ENCODE measurements at places on chromosomes 4 and X. TPM values are rescaled to one million over a fixed set of nuclear protein-coding genes. Genes with fewer than 3 reads are reported as not detected.
A peak's percentile ranks its signal among the peaks of the same experiment; 100 is the strongest.

DNA sequence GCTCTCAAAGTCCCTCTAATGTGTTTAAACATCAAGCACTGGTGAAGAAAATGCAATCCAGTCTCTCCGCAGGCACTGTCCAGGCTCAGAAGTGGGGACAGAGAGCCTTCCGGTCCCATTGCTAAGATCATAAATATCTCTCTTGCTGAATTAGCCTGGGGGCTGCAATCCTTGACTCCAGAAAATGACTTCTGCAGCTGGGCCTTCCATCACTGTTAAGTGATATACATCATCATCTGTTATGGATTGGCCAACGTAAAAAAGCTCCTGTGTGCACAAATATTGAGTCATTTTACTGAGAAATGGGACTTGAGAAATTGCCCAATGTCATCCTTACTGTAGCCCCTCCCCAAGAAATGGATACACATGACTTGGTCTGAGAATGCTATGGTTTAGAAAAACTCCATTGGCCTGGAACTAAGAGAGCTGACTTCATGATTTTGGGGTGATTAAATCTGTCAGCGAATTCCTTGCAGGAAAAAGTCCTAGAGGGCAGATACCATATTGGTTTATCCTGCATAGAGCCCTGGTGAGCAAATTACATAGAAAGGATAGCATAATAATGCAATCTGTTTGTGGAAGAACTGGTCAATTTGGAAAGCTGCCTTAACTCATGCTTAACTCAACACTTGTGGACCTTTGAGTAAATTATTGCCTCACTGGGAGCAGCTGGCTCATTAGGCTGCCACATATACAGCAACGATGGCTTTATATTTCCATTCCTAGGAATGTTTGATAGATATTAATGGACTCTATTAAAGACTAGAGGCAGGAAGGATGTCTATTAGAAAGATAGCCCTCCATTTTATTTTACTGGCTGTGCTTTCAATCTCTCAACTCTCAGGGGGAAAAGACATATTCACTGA, 346.1 kb downstream of the GBA3 start:
- no peak for DNase-seq
- H3K27me3 ChIP-seq: no peaks in the 10 kb centered on the region
- H3K4me1 ChIP-seq: no peaks in the 10 kb centered on the region
- H3K36me3 ChIP-seq: no peaks in the 10 kb centered on the region

PAPSS1 gene
- 50.7 TPM for total RNA-seq

PALLD gene
- total RNA-seq: 94.7 TPM

- peaks cover 33% of the 10 kb centered on the region for H3K4me1 ChIP-seq
- H3K27ac ChIP-seq: no peak overlapping the region
- no peak for DNase-seq
Measured at GRCh38 chr4:94534401-94535312, 82.9 kb downstream of the PDLIM5 start.

GNRHR gene
- not detected for total RNA-seq

DNA sequence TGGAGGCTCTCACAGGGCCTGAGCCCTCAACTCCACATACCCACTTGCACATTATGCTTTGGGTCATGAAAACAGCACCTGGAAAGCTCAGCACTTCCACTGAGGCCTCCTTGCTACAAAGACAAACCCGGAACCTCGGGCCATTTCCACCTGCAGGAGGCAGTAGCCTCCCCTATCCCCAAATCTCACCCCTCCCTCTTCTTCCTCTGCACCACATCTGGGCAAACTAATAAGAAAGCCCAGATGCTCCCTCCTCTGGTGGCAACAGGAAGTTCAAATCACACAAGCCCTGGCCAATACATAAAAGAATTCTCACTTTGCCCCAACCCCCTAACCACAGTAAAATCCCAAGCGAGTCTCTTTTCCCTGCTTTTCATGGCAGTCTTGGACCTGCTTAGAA, 136.4 kb downstream of the MAPK10 start:
- H3K27me3 ChIP-seq: no peaks in the 10 kb centered on the region
- no peak for DNase-seq
- no peak overlapping the region for H3K27ac ChIP-seq
- H3K36me3 ChIP-seq: no peaks in the 10 kb centered on the region

DNA sequence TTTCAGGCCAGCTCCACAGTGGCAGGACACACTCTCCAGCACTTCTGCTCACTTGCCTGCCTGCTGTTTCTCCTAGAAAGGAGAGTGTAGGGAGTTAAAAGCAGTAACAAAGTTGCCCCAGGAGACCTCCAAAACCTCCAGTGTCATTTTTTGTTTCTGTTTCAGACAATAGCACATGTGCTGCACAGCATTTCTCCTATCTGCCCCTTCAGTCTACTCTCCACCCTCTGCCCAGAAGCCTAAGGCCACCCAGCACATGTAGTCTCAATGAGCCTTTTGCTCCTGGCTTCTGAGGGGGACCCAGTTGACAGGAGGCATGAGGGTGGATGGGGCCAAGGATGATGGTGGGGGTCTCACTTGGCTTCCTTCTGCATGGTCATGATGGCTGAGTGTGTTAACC, 329.6 kb upstream of the CLNK start:
- H3K36me3 ChIP-seq: no peaks in the 10 kb centered on the region
- H3K4me1 ChIP-seq: no peaks in the 10 kb centered on the region
- H3K4me3 ChIP-seq: no peak overlapping the region
- no peaks in the 10 kb centered on the region for H3K27me3 ChIP-seq
- H3K27ac ChIP-seq: no peak overlapping the region

GRCh38 chr4:157722146-157722545, 450.7 kb downstream of the GASK1B start:
- no peaks in the 10 kb centered on the region for H3K27me3 ChIP-seq
- H3K4me3 ChIP-seq: no peak overlapping the region
- no peak overlapping the region for H3K27ac ChIP-seq
- H3K4me1 ChIP-seq: no peaks in the 10 kb centered on the region

DNA sequence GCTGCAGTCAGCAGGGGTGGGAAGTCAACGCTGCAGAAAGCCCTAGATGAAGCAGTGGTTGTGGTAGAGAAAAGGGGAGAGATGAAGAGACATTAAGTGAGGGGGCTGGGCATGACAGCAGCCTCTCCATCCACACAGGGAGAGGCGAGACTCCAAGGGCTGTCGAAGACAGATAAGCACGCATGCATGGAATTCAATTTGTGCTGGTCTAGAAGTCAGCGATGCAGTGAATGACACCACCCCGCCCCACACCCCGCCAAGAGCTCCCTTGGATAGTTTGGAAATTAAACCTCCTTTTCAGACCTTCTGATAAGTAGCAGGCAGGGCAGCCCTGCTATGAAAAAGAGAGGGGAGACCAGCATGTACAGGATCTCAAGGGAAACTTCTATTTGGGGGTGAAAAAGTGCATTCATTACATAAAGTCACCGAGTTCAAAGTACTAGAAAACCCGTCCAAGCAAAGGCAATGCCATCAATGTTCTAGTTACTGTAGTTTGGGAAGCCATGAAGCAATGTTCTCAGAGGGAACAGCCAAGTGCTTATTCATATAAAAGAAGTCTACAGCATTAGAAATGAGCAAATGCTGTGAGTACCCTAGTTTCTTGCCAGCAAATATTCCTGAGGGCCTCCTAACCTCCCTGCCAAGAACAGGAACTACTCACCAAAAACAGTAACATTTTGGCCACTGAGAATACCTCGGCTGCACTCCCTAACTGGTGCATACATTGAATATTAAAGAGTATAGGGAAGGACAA, 152.3 kb upstream of the ANXA10 start:
- DNase-seq: no peak
- no peaks in the 10 kb centered on the region for H3K27me3 ChIP-seq
- H3K4me3 ChIP-seq: no peak overlapping the region
- H3K27ac ChIP-seq: no peak overlapping the region
- H3K36me3 ChIP-seq: no peaks in the 10 kb centered on the region

ABRAXAS1 gene
- total RNA-seq: 9.4 TPM

GRCh38 chrX:24463077-24463476, 2.0 kb upstream of the PDK3 start:
- H3K4me1 ChIP-seq: peaks cover 2% of the 10 kb centered on the region
- no peaks in the 10 kb centered on the region for H3K36me3 ChIP-seq
- no peak for DNase-seq
- peaks cover 15% of the 10 kb centered on the region for H3K27me3 ChIP-seq
- H3K27ac ChIP-seq: no peak overlapping the region
- H3K4me3 ChIP-seq: no peak overlapping the region

- no peak overlapping the region for H3K27ac ChIP-seq
- DNase-seq: no peak
- no peaks in the 10 kb centered on the region for H3K27me3 ChIP-seq
- H3K36me3 ChIP-seq: no peaks in the 10 kb centered on the region
Measured at GRCh38 chrX:151878574-151878973, 34.1 kb upstream of the MAGEA4 start.

DNA sequence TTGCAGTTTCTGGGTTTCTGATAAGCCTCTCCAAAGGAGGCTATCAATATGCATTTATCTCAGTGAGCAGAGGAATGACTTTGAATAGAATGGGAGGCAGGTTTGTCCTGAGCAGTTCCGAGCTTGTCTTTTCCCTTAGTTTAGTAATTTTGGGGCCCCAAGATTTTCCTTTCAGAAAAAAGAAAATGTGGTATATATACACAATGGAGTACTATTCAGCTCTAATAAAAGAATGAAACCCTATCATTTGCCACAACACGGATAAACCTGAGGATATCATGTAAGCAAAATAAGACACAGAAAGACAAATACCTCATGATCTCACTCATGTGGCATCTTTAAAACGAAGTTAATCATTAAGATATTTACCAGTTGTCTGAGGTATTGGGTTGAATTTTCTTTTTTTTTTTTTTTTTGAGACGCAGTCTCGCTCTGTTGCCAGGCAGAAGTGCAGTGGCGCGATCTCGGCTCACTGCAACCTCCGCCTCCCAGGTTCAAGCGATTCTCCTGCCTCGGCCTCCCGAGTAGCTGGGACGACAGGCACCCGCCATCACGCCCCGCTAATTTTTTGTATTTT, 540 bp downstream of the ZNF721 start:
- H3K36me3 ChIP-seq: peaks cover 10% of the 10 kb centered on the region
- no peaks in the 10 kb centered on the region for H3K27me3 ChIP-seq
- peak; percentile 38 for DNase-seq
- H3K27ac ChIP-seq: peak overlapping the region; percentile 93
- H3K4me3 ChIP-seq: peak overlapping the region; percentile 85
- H3K4me1 ChIP-seq: peaks cover 7% of the 10 kb centered on the region

SMIM14 gene
- total RNA-seq: 42.8 TPM

- no peak overlapping the region for H3K27ac ChIP-seq
- H3K4me3 ChIP-seq: no peak overlapping the region
- H3K36me3 ChIP-seq: no peaks in the 10 kb centered on the region
- no peaks in the 10 kb centered on the region for H3K4me1 ChIP-seq
- peaks cover 17% of the 10 kb centered on the region for H3K27me3 ChIP-seq
Measured at GRCh38 chrX:14598330-14598729, 69.0 kb downstream of the GLRA2 start.

SPANXA2 gene
- not detected for total RNA-seq

- peaks cover 4% of the 10 kb centered on the region for H3K4me1 ChIP-seq
- H3K27me3 ChIP-seq: no peaks in the 10 kb centered on the region
- peak; percentile 99 for DNase-seq
- H3K4me3 ChIP-seq: peak within 1 kb of the TSS; percentile 53
Measured at GRCh38 chr4:85474818-85475630, at the start of gene ARHGAP24. ARHGAP24 (plus strand) TSS chr4:85475150.

- no peaks in the 10 kb centered on the region for H3K27me3 ChIP-seq
- no peaks in the 10 kb centered on the region for H3K36me3 ChIP-seq
- DNase-seq: no peak
- H3K27ac ChIP-seq: no peak overlapping the region
- H3K4me3 ChIP-seq: no peak overlapping the region
- H3K4me1 ChIP-seq: no peaks in the 10 kb centered on the region
Measured at GRCh38 chr4:137601934-137602333, 69.6 kb upstream of the PCDH18 start.

DNA sequence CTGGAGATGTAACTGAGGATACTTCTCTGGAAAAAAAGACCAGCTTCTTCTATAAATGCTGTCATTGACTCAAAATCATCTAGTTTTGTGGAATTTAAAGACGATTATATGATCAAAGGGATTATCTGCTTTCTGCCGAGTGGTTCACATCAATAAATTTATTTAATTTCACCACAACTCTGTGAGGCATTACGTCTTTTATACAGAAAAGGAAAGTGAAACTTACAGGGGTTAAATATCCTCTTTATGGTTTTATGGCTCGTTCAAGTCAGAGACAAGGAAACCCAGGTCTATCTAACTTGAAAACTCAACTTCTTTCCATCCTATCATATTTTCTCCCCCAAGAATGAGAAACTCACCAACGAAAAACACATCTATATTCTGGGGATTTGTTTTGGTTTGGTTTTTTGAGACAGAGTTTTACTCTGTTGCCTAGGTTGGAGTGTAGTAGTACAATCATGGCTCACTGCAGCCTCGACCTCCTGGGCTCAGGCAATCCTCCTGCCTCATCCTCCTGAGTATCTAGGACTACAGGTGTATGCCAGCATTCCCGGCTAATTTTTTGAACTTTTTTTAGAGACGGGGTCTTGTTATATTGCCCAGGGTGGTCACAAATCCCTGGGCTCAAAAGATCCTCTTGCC, 377.9 kb upstream of the EMCN start:
- DNase-seq: no peak
- no peaks in the 10 kb centered on the region for H3K36me3 ChIP-seq
- H3K4me3 ChIP-seq: no peak overlapping the region
- H3K27me3 ChIP-seq: no peaks in the 10 kb centered on the region
- no peaks in the 10 kb centered on the region for H3K4me1 ChIP-seq

DNA sequence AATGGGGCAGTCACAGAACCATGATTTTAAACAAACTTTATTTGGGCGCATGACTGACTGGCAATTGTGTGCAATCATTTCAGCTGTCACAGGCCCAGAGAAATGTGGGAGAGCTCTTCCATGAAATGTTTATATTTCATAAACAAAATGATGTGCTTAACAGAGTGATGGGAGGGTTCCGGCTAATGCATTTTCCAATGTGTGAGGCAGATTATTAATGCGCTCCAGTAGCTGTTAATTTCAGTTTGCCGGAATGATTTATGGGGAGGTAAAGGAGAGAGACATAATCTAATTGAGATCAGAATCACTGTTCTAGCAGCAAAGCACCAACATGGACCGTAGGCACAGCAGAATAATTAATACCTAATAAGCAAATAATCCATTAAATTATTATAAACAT, 55.6 kb downstream of the NKX6-1 start:
- no peaks in the 10 kb centered on the region for H3K36me3 ChIP-seq
- H3K27me3 ChIP-seq: peaks cover 2% of the 10 kb centered on the region
- H3K4me3 ChIP-seq: no peak overlapping the region
- no peak overlapping the region for H3K27ac ChIP-seq
- no peak for DNase-seq

DNA sequence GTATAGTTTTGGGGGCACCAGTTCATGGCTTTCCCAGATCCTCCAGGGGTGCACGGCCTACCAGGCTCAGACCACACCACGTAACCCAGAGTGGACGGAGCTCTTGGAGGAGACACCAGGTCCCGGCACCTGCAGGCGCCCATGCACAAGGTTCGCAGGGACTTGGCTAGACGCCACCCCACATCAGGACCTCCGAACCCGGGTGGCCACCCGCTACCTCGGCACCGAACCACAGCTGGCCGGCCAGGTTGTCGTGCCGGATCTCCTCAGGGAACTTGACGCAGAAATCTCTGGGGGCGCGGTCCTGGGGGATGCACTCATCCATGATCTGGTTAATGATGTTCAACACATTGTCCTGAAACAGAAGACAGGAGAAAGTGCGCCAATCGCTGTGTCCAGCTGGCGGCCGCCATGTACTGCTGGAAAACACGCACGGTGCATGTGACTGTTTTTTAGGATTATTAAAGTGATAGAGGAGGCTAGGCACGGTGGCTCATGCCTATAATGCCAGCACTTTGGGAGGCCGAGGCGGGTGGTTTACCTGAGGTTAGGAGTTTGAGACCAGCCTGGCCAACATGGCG, 77.1 kb downstream of the ZFYVE28 start:
- peaks cover 3% of the 10 kb centered on the region for H3K27me3 ChIP-seq
- no peak overlapping the region for H3K4me3 ChIP-seq
- DNase-seq: no peak
- H3K36me3 ChIP-seq: no peaks in the 10 kb centered on the region
- H3K27ac ChIP-seq: no peak overlapping the region
- H3K4me1 ChIP-seq: no peaks in the 10 kb centered on the region
